Stimulated activated CD4-positive, alpha-beta T cell treated with anti-CD3 and anti-CD28 coated beads, Interleukin-1b, Interleukin-23, amount 100 ng/mL, for 4 hours (primary cell): ENCODE measurements at places on chromosomes 7 and 10.

DNA sequence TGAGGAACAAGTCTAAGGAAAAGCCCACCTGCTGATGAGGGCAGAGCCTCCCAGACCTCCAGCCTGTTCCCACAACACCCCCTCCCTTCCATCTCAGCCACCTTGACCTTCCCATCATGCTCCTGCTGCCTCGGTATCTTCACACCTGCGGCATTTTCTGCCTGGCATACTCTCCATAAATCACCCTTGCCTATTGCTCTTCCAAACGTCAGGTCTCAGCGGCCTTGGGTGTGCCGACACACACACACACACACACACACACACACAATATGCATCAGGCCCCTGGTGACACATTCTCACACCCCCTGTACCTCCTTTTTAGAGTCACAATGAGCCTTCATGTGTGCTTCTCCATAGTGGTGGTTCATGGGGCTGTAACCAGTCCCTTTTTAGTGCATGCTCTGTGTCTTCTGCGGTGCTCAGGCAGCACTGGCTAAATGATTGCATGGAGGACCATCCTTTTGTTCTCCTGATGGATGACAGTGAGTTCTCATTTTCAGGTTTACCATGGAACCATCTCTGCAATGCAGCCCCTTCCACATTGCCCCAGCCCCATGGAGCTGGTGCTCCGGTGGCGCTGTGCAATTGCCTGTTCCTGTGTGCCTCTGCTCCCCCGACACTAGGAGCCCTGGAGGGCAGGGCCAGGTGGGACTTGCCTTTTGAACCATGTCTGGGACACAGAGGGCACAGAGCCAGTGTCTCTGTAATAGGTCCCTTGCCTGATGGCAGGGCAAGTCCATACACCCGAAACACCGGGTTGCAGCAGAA is 4.5 kb downstream of the ADIRF start:
- DNase-seq: no peak

GRCh38 chr10:75464478-75465449 is 33.3 kb downstream of the LRMDA start:
- DNase-seq: no peak

DNA sequence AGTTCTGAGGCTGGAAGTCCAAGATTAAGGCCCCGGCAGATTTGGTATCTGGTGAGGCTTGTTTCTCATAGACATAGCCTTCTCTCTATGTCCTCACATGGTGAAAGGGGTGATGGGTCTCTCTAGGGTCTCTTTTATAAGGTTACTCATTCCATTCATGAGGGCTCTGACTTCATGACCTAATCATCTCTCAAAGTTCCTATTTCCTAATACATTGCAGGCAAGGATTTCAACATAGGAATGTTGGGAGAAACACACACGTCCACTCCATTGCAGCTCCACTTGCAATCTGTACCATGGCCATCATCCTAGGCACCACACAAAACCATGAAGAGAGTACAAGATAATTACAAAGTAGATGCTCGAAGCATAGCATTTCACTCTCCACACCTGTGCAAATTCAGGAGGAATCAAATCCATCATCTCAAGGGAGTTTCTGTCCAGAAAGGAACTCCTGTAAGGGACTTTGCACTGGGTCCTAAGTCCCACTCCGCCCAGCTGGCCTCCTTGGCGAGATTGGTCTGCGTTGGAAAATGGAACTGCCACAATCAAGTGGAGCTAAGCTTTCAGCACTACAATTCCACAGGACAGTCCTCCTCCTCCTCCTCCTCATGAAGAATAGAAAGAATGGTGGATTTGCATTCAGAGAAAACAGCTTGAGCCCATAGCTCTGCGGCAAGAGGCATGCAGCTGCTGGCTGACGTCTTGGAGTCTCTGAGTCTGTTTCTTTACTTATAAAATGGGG is 8.8 kb downstream of the DDC start:
- DNase-seq: no peak

DNA sequence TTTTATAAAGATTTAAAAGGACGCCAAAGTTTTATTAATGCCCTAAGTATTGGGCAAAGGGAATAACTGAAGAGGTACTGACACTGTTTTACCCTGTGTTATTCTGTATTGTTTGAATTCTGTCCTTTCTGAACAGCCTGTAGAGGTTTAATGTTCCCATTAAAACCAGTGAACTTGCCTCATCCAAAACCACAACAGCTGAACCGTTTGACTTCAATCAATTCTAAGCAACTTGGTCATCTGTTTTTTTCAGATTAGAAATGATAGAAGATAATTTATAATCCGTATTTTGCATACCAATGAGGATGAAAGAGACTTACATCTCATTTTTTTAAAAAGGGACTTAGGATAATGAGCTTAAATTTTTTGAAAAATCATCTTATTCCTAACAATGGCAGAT is 40.4 kb downstream of the HACD1 start:
- no peak for DNase-seq

DNA sequence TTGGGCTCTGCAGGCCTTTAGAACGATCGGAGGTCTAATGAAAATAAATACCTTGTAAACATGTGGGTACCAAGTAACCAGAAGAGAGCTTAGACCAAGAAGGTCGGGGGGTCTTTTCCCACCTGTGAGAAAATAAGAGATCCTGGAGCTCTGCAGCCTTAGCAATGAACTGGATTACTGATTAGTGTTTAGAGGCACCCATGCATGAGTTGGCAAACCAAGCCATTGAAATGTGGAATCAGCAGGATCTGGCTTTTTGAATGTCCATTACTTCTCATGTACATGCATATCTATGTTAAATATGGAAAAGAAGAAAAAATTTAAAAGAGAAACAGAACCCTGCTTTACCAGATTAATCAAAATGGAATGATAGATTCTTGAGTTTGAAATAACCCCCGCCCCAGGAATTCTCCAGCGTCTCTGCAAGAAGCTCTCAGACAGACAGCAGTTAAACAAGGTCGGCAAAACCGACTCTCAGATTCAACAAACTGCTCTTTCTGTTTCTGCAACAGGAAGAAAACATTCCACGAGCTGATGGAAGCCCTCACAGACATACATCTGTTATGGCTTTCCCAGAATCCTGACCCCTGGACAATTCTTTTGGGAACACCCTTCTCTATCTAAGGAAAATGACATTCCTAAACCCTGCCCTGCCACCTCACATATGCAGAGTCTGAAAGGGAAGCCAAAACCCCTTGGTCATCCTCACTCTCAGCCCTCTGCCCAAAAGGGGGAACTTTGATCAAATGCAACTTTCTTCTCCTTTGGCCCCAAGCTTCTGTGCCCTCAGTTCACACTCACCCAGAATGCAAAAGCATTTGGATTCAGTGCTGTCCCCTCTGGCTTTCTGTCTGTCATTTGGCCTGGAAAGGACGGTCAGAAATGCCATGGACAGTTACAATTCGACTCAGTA is 78.7 kb upstream of the EN2 start:
- DNase-seq: no peak

DNA sequence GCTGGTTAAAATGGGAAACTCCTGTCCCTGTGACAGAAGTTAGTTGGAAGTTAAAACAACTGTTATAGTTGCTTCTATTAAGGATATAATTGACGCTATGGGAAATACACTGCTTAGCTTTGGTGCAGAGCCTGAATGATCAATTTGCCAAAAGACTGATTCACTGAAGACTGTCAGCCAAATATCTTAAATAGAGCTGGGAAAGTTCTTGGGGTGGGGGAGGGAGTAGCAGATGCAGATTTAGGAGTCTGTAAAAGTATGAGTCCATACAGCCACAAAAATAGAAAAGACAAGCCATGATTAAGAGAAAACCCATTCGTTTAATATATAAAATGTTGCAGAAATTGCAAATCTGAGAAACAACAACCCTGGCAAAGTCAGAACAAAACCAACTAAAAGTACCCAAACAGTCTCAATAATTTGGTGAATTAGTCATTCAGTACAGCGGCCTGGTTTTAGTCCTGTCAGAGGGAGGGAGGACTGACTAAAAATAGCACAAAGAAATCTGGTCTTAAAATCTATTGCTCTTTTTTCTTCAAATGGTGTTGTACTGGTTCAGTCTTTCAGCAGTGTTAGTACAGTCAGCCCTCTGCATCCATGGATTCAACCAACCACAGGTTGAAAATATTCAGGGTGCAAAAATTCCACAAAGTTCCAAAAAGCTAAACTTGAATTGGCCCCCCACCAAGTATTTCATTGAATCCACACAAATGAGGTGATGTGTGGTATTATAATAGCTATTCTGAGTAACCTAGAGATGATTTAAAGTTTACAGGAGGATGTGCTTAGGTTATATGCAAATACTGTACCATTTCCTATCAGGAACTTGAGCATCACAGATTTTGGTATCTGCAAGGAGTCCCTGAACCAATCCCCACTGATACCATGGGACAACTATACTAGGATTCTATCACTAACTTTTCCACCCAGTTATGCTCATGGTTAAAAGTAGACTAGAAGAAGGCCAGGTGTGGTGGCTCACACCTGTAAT is 30.0 kb downstream of the STK17A start:
- no peak for DNase-seq
